ENCODE measurements at places on chromosomes 16 and 17.

GRCh38 chr16:12570046-12570618, 233.6 kb downstream of the CPPED1 start:
- DNase-seq = no peak

GRCh38 chr17:74008196-74008595, 195.3 kb upstream of the RPL38 start:
- no peak for DNase-seq

DNA sequence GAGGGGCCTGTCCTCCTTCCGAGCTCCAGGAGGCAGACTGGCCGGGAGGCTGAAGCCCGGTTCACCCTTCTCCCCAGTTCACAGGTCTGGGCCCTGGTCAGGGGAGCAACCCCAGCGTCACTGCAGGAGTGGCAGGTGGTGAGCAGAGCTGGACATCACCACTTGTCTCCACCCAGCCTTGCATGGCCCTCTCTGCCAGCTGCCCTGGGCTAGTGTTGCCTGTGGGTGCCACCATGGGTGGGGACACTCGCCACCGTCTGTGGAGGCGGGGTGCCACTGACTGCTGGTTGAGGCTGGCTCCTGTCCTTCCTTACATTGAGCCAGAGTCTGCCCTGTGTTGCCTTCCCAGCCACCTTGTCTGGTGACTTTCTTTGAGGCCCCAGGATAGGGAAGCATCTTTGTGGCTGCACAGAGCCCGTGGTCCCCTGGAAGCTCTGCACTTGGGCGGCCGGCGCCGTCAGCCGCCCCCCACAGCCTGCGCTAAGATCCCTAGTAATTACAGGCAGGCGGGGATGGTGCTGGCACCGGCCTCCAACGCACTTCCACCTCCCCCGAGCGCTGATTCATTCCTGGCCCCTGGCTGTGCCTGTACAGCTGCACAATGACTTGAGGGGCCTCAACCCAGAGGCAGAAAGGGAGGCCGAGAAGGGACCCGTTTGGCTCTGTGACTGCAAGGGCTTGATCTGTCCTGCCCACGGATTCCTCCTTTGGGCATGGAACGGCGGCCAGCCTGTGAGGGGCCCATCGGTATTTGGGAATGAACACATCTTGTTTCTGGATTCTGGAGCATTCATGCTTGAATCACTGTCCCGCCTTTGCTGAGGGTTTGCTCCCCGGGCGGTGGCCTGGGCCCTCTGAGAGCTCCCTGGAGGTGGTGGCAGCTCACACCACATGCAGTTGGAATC, 5.2 kb downstream of the BAIAP2 start:
- no peak for DNase-seq

DNA sequence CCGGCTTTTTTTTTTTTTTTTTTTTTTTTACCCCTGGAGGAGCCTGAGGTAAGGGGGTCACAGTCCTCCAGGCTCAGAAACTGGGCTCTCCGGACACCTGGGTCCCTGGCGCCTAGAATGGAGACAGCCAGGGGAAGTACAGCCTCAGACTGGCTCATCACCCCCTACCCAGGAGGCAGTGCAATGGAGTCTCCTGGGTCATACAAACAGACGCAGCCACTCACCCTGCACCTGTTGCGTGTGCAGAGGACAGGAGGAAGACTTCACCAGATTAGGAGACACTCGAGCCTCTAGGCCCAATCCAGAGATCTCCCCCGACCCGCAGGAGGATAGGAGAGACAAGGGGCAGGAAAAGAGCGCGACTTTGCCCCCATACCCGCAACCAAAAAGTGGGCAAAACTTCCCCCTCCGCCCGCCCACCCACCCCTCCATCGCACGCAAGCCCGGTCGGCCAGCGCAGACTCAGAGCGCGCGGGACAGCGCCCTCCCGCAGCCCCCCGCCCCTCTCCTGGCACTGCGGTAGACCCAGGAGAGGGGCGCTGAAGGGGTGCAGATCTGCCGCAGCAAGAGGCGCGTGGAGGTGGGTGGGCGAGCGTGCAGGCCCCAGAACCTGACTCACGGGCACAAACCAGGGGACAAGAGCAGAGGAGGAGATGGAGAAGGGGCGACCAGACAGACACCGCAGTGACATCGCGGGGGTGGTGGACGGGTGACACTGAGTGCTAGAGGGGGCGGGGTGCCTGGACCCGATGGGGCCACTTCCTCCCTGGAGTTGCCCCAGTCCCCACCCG, 900 bp downstream of the HAP1 start:
- DNase-seq = no peak

DNA sequence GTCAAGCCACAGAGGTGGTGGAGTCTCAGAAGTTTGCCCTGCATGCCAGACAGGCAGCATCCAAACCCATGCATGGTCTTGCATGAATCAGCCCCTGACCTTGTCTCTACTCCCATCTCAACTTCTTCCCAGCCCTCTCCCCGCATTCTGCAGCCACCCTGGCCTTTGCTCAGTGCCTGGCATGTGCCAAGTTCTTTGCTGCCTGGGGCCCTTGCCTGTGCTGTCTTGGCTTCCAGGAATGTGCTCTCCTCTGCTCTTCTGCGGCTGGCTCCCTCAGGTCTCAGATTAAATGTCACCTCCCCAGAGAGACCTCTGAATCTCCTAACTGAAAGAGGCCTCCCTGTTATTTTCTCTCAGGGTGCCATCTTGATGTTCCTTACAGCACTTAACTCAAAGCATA, 17.6 kb downstream of the DRC3 start:
- no peak for DNase-seq
